Mammary microvascular endothelial cell (primary cell): ENCODE measurements at places on chromosomes 11 and 22. TPM values are rescaled to one million over a fixed set of nuclear protein-coding genes. Genes with fewer than 3 reads are reported as not detected.

The ARHGAP8 gene
- not detected in 2 replicates for total RNA-seq

The PHOX2A gene
- total RNA-seq, result not detected in 2 replicates

The GLB1L2 gene
- total RNA-seq, result 0.07 and 0.34 TPM in 2 replicates

The MIAT gene
- total RNA-seq, result under 0.01 and 0.07 TPM in 2 replicates

The TEX54 gene
- not detected in 2 replicates for total RNA-seq

The GNB1L gene
- 10.6 and 11.7 TPM in 2 replicates for total RNA-seq

The OR5A1 gene
- not detected in 2 replicates for total RNA-seq

The CD248 gene
- total RNA-seq, result 0.07 and 0.25 TPM in 2 replicates

The MYOD1 gene
- not detected in 2 replicates for total RNA-seq

The C11orf42 gene
- not detected in 2 replicates for total RNA-seq

The MS4A6E gene
- not detected in 2 replicates for total RNA-seq

The CRYBB1 gene
- not detected in 2 replicates for total RNA-seq

The OR8G5 gene
- not detected in 2 replicates for total RNA-seq

The DNAJB13 gene
- 0.15 TPM in 1 of 2 replicates, not detected in the other for total RNA-seq

The MUC5AC gene
- total RNA-seq, result not detected in 2 replicates

The EWSR1 gene
- total RNA-seq, result 215 and 242 TPM in 2 replicates

The LUZP2 gene
- not detected in 2 replicates for total RNA-seq

The SYNGR1 gene
- 0.54 and 0.67 TPM in 2 replicates for total RNA-seq

The DUSP18 gene
- 10.6 and 12.1 TPM in 2 replicates for total RNA-seq

The CBLIF gene
- total RNA-seq, result not detected in 2 replicates

The NPAS4 gene
- not detected in 2 replicates for total RNA-seq

The GVQW3 gene
- total RNA-seq, result not detected in 2 replicates

The SCGB1C1 gene
- total RNA-seq, result not detected in 2 replicates

The C22orf15 gene
- total RNA-seq, result not detected in 2 replicates

The NPTXR gene
- total RNA-seq, result 0.05 and 0.07 TPM in 2 replicates

The PIM3 gene
- 118 and 122 TPM in 2 replicates for total RNA-seq

The EIF3L gene
- 325 and 326 TPM in 2 replicates for total RNA-seq

The SCN3B gene
- total RNA-seq, result 0.69 and 0.93 TPM in 2 replicates

The CDHR5 gene
- total RNA-seq, result not detected in 2 replicates

The MMP13 gene
- not detected in 2 replicates for total RNA-seq

The CABP4 gene
- total RNA-seq, result 2.1 and 3.9 TPM in 2 replicates

The BATF2 gene
- 4.4 and 7.9 TPM in 2 replicates for total RNA-seq

The OR52I2 gene
- not detected in 2 replicates for total RNA-seq

The ALKBH8 gene
- 8.4 and 9.2 TPM in 2 replicates for total RNA-seq
